T-helper 9 cell (primary cell): ENCODE measurements at places on chromosomes 1 and 21.

GRCh38 chr1:213110349-213111300, 59.6 kb downstream of the RPS6KC1 start:
- no peak for DNase-seq

DNA sequence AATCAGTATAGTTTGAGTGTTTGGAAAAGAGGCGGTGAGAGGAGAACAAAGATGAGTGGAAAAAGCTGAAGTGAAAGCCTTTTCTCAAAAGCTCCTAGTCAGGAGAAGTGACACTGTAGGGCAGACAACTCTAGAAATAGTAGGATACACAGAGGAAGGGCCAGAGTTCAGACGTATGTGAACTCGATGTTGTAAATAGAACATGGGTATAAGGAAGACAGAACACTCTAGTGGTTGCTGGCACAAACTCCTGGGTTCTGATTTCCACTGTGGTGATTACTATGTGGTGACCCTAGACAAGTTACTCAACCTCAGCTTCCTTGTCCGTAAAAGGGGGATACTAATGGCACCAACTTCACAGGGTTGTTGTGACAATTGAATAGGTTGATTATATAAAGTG, 30.2 kb upstream of the MGST3 start:
- no peak for DNase-seq

DNA sequence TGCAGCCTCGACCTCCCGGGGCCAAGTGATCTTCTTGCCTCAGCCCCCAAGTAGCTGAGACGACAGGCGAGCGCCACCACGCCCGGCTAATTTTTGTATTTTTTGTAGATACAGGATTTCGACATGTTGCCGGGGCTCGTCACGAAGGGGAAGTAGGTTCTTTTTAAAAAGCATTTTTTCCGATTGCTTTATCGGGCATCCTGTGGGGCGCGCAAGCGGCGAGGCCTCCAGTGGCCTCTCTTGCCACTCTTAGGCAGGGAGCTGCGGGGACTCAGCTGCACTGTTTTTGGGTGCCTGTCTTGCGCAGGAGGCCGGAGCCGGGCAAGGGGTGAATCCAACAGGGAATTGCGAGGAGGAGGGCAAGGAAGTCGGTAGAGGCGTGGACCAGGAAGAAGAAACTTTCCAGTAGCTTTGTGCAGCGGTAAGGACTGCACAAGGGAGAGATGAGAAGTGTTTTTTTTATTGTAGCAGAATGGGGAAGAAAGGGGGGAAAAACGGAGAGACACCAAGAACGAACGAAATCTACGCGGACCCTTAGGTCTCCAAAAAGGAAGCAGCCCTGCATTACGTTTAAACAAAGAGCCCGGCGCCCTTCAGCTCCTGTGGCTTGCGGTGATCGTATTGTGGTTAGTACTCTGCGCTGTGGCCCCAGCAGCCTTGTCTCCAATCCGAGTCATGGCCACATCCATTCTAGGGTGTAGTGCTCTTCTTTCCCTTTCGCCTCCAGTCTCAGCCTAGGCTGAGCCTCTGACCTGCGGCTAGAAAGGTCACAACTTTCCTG, 164.8 kb downstream of the PPIAL4G start:
- DNase-seq, result peak; percentile 45

DNA sequence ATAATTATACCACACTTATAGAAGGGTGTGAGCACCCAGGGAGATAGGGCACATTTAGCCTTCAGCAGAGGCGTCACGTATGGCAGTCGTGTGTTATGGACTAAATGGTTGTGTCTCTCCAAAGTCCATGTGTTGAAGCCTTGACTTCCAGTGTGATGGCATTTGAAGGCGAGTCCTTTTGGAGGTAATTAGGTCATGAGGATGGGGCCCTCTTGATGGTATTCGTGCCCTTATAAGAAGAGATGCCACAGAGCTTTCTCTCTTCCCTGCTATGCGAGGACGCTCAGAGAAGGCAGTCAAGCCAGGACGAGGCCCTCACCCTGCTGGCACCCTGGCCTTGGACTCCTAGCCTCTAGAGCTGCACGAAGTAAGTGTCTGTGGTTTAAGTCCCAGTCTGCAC, 375.0 kb upstream of the C1orf174 start:
- no peak for DNase-seq

- no peak for DNase-seq
Measured at GRCh38 chr1:52707927-52708655, 9.9 kb upstream of the COA7 start.

- no peak for DNase-seq
Measured at GRCh38 chr1:29260531-29260930, 24.2 kb downstream of the PTPRU start.

DNA sequence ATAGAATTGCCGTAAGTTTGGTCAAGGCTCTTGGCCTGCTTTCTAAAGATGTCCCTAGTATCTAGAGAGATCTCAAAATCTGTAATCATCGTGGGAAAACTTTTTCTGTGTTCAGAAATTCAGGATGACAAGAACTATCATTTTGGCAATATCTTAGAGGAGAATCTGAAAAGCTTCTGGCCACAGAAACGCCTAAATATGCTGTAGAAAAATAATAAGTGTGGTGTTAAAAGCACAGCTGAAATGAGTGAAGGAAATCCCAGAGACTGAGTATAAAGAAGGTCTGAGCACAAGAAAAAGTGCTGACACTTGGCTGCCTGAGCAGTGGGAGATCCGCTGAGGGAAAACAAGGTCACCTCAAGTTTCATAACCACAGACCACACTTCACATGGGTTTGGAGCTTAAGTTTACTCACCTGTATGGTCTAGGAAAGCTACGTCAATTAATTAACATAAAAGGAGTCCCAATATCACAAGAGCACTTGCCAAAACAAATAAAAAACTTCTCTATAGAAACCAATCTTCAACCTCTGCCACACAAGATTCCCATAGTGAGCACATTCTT, 235.2 kb upstream of the IRF2BP2 start:
- DNase-seq, result peak; percentile 35

DNA sequence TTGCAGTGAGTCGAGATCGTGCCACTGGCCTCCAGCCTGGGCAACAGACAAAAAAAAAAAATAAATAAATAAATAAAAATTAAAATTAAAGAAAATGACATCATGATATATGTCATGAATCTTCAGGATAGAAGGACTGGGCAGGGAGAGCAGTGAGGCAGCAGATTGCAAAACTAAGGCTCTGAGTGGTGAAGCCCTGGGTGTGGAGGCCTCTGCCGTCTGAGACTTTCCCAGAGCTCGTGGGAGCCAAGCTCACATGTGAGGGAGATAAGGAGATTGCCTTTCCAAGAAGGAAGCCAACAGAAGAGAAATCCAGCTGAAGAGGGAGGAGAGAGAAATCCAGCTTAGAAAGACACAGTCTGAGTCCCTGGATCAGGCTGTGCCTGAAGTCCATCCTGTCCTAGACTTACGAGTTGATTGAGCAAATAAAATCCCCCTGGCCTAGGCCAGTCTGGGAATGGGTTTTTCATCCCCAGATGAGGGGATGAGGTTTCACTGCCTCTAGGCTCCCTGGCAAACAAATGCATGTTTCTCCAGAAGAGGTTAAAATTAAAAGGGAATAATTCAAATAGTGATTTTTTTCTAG, 142.0 kb upstream of the IGSF21 start:
- no peak for DNase-seq

DNA sequence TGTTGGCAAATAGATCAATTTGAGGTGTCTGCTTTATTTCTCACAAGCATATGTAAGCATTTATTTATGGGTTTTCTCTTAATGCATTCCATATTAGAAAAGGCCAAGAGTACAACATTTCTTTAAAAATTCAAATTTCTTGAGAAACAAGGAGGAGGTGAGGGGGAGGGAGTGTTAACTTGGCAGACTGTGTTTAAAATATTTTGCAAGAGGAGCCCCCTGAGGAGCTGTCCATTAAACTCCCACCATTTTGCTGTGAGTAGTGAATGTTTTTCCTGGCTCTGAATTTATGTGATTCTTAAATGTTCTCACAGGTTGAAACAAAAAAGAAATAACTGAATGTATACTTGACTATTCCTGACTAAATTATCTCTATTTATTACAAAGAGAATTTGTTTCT, 363.8 kb downstream of the PTPRC start:
- DNase-seq, result no peak

DNA sequence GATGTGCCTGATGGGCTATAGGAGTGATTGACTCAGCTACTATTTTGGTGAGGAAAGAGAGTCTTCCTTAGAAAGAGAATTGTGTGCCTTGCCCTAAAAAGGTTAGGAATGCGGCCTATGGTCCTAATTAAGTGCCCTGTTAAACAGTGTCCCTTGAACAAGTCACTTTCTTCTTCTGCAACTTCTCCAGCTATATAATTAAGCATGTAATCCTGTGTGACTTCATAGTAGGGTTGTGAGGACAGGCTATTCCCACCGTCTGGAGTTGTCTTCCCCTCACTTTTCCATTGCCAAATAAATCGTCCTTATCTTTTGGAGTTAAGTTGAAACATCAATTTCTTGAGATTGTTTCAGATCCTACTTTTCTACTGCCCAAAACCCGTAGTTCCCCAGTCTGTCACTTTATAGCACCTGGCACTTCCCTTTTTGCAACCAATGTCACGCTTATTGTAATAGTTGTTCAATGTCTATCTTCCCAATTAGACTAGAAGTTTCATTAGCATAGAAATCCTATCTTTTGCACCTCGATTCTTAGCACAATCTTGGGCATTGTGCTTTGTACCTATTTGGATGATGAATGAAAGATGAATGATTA, 27.6 kb upstream of the SLC16A1 start:
- no peak for DNase-seq

DNA sequence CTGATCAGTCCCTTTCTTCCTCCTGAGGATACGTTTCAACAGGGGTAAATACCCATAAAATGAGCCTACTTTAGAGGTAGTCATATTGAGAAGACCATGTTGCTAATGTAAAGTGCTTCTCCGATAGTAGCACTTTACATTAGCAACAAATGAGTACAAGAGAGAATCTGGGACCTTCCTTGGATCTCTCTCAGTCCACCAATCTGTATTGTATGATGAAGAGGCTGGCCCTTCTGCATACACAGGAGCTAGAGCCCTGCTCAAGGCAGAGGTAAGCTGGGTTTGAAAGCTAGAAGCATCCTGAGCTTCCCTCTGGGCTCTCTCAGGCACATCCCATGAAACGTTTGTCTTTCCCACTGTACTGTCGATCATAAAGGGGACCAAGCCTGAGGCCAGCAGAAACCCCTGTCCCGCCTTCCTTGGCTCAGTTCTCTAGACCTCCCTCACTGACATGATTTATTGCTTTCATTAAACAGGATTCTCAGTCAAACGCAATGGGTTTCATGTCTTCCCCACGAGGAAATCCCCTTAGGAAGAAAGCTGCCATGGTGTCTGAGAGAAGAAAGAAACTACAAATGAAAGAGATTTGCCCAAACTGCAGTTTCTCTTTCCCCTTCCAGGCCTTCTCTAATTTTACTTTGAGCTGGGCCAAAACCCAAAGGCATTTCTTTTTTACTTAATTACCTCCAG, 62.8 kb upstream of the BCAR3 start:
- no peak for DNase-seq

DNA sequence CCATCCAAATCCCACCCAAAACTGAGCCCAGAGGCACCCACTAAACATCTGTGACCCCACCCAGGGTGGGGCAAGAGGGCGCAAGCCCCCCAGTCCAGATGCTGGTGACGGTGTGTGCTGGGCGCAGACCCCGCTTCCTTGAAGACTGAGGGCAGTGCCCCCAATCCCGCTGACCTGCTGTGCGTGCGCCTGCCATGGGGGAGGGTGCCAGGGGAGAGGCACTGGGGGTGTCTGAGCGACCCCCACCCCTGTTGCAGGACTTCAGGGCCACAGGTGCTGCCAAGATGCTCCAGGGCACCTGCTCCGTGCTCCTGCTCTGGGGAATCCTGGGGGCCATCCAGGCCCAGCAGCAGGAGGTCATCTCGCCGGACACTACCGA, 13.3 kb downstream of the COL6A2 start:
- no peak for DNase-seq

DNA sequence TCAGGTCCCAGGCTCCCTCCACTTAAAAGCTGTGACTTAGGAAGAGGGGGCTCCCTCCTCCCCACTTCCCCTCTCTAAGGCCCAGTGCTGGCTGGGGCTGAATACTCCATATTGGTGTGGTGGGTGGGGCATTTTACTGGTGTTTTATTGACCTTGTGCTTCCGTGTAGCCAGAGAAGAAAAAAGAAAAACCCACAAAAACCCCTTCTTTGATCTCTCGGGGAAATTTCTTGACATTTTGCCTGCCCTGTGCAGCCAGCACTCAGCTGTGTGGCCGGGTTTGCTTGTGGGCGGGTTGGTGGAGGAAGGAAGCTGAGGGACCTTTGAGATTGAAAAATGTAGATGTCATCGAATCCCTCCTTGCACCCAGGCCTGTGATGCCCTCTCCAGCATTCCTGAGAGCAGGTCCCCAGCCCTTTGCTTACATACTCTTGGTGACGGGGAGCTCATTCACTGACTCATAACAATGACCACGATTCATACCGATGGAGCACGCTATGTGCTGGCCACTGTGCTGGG, 24.8 kb downstream of the TNFRSF8 start:
- peak; percentile 17 for DNase-seq

- DNase-seq, result no peak
Measured at GRCh38 chr21:40053007-40053406, 185.8 kb downstream of the PCP4 start.

GRCh38 chr1:7149080-7149838, 364.0 kb downstream of the CAMTA1 start:
- DNase-seq, result no peak

DNA sequence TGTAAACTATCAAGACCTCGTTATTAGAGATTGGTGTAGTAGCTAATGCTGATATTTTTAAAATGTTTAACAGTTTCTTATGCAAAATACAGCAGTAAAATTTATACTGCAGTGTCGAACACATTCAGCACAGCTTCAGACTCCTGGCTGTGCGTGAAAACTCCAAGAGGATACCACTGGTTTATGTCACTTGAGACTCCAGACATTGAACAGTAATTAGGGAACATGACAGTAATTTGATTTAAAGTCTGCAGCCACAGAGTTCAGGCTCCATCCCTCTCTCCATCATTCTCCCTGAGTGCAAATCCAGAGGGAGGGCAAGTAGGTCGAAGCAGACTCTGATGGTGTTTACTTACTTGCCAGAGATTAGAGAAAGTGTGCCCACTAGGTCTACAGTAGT, 94.2 kb downstream of the AK5 start:
- no peak for DNase-seq

DNA sequence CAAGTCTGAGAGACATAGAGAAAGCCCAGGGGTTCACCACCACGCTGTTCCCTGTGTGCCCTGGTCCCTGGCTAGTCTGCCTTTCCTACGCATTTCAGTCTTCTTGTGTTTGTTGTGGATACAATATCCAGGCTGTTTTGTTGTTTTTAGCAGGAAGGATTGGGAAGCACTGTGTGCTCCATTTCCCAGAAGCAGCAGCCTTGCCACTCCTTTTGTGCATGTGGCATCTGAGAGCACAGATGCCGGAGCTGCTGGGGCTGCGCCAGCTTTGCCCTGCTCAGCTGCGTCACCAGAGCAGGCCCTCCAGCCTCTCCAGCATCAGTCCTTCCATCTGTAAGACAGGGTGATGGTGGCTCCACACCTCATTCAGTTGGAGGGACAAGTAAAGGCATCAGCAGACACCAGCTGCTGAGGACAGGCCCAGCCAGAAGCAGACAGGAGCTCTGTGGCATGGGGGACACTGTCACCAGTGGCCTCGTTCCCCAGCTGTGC, 94.4 kb upstream of the COL6A1 start:
- DNase-seq, result no peak
